Bone marrow (tissue), 2 donors: ENCODE measurements at places on chromosomes 11 and 22.

DNA sequence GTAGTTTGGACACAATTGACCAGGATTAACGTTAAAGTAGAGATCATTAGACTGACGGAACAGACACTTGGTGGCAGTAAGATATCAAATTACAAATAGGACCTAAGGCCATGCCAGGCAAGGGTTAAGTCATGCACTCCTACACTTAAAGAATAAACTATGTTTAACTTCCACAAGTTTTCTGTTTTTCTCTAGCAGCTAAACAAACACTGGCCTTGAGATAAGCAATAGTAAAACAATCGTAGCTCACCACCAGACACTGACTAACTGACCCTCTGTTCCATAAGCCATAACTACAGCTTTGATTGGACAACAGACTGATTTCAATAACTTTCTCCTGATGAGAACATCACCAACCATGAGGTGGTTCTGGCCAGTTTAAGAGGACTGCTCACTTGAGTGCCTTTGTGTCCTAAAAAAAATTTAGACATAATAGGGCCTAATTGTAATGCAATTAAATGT, 2.0 kb upstream of the CEP126 start:
- no peak for DNase-seq

- DNase-seq, result no peak
Observed at GRCh38 chr11:130042093-130042591, 27.6 kb upstream of the APLP2 start.

GRCh38 chr22:49789289-49790141, 38.2 kb downstream of the BRD1 start:
- DNase-seq, result peak; percentile 24

- no peak for DNase-seq
Observed at GRCh38 chr11:9858218-9858617, 194.3 kb downstream of the SWAP70 start.

DNA sequence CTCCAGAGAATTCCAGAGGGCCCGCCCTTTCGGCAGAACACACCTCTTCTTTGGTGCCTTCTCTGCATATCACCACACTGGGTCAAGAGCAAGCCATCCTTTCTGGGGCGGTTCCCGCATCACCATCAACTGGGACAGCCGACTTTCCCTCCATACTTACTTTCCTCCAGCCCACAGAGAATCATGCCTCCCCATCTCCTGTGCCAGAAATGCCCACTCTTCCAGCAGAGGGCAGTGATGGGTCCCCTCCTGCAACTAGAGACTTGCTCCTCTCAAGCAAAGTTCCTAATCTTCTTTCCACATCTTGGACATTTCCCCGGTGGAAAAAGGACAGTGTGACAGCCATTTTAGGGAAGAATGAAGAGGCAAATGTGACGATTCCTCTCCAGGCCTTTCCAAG, 157.7 kb downstream of the C11orf91 start:
- DNase-seq, result no peak

DNA sequence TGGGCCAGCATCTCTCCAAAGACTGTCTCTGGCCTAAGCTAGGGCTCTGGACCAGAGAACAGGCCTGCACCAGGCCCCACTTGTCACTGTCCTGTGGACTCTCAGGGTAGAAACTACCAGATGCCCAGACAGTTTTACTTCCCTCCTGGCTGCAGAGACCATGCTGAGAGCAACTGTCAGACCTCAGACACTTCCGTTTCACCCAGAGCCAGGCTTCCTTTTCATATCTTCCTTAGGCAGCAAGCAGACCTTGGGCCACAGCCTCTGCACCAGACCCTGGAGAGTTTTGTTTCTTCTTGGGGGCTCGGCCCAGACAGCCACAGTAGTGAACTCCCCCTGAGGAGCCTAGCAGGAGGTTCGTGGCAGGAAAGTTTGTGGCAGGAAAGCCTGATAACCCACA, 12.1 kb upstream of the FCHSD2 start:
- no peak for DNase-seq

GRCh38 chr11:123601136-123601535, 53.3 kb downstream of the SCN3B start:
- DNase-seq, result no peak
